G401 (cell line): ENCODE measurements at places on chromosomes 11 and 22. TPM values are rescaled to one million over a fixed set of nuclear protein-coding genes. Genes with fewer than 3 reads are reported as not detected.

GRCh38 chr11:261624-262023, 16.6 kb upstream of the NLRP6 start:
- DNase-seq, result no peak

DNA sequence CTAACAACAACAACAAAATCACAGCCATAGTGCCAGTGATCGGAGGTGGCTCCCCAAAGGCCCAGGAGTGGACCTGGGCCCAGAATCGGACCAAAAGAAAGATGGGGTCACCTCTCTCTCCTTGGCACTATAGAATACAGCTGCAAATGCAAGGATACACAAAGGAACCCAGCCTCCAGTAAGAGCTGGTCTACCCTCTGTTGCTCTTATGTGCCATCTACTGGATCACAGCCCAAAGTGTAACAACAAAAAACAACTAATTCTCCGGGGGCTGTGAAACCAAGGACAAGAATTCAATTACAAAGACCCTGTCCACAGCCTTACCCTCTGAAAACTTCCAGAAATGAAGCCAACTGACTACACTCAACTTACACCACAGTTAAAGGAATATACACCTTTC, 21.6 kb downstream of the OR8G5 start:
- no peak for DNase-seq

DNA sequence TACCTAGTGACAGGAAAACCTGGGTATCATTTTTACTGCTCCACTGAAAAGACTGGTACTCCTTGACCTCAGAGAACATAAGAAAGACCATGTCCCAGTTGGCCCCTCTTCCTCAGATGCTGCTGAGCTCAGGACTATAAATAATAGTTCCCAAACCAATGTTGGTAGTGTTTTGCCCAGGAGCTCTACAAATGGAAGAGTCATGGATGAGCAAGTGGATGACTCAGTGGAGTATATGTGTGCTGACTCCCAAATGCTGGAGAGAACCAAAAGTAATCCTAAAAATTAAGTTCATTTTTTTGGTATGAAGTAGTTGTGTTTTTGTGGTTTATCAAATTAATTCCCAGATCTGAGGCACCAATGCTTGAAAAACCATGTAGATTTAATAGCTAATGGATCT, 482.0 kb downstream of the KCNA4 start:
- no peak for DNase-seq

PRR33 gene
- not detected in 2 replicates for total RNA-seq

FADS1 gene
- total RNA-seq, result 131 and 148 TPM in 2 replicates

- DNase-seq, result peak; percentile 83
Observed at GRCh38 chr11:44750551-44751465, 24.0 kb downstream of the TSPAN18 start.
